Glutamatergic neuron (in vitro differentiated cells): ENCODE measurements at places on chromosomes 4 and X. TPM values are rescaled to one million over a fixed set of nuclear protein-coding genes. Genes with fewer than 3 reads are reported as not detected.

The LARP7 gene
- 40.9 TPM for total RNA-seq

The RAB40AL gene
- total RNA-seq: 1.8 TPM

The DRP2 gene
- 0.51 TPM for total RNA-seq

The SHROOM2 gene
- 3.1 TPM for total RNA-seq

The DCAF4L1 gene
- 0.17 TPM for total RNA-seq

The PDE5A gene
- 3.2 TPM for total RNA-seq

The VBP1 gene
- 64.4 TPM for total RNA-seq

The RAI2 gene
- 1.4 TPM for total RNA-seq
